ENCODE measurements at places on chromosomes 5 and 9.

- DNase-seq: no peak
Measured at GRCh38 chr9:92612292-92612691, 57.6 kb downstream of the IPPK start.

GRCh38 chr9:71822456-71822855, 54.1 kb upstream of the CEMIP2 start:
- no peak for DNase-seq

- DNase-seq: no peak
Measured at GRCh38 chr9:71820403-71820921, 52.1 kb upstream of the CEMIP2 start.

- no peak for DNase-seq
Measured at GRCh38 chr5:55387865-55388264, 80.1 kb downstream of the MTREX start.

DNA sequence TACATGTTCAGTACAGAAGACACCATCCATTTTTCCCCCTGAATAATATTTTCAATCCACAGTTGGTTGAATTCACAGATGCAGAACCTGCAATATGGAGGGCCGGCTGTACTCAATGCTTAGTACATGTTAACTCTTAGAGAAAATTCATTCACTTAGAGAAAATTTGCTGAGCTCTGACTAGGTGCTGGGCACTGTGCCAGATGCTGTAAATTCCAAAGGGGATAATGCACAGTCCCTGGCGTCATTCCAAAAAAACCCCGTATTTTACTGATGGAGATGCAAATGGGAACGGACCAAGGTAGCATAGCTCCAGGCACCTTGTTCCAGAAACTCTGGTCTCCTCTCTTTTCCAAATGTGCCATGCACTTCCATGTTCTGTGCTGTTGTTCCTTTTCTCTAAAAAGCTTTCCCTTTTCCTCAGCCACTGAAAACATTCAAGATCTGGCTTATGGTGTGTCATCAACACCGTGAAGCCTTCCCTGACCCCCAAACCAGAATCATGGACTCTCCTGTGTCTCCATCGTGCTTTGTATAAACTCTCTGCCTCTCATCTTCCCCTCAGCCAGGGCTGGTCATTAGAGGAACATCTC, 55.7 kb upstream of the COL15A1 start:
- DNase-seq: no peak

DNA sequence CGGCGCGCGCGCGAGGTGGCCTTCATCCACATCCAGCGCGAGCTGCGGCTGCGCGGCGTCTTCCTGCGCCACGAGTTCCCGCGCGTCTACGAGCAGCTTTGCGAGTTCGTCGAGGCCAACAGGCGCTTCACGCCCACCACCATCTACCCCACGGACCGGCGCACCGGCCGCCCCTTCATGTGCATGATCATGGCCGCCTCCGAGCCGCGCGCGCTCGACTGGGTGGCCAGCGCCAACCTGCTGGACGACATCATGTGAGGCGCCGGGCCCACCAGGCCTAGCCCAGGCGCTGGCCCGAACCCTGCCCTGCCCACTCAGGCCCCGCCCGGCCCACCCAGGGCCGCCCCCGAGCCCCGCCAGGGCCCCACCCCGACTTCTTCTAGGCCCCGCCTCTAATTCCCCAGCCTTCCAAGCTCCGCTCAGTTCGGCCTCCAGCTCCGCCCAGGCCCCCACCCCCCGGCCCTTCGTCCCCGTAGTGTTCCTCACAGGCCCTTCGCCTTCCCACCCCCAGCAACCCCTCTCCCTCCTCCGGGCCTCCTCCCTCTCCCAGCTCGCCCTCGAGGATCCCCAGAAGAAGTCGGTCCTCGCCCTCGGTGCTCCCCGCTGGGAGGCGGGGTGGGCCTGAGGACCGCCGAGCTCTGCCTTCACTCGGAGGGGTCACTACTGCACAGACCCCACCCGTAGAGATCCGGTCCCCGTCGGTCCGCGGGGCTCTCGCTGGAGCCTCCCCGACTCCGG, 2.0 kb upstream of the PHPT1 start:
- DNase-seq: no peak

DNA sequence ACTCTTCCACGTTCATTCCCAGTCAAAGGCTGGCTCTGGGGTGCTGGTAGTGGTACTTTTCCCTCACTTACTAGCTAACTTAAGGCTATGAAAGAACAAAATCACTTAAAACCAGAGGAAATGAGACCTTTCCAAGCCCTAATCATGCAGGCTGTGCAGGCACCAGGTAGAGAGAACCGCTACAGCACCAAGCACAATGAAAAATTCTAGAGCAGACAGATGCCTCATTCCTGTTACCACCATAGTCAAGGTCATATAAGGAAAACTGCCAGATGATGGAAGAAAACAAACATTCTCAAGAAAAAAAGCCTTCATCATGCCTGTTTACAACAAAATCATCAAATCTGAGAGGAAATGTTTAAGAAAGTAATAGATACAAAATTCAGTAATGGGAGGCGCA, 374.4 kb upstream of the PDE4D start:
- DNase-seq: no peak

GRCh38 chr9:74528207-74528606, 31.1 kb downstream of the RORB start:
- no peak for DNase-seq

GRCh38 chr5:143231973-143232812, 171.3 kb downstream of the NR3C1 start:
- no peak for DNase-seq

DNA sequence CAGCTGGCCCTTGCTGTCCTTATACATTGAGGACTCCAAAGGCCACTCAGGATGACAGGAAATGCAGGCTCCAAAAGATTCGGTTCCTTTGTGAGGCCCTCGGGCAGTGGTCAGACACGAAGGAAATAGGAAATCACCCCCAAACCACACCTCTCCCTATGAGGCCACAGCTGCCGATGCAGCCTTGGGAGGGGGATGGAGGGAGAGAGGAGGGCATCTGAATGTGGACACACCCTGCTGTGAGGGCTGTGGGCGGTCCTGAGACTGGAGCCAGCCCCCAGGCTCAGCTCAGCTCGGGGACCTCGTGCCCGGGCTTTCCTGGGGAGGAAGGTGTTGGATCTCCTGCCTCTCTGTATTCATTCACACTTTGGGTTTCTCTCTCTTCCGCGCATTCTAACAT, 2.7 kb upstream of the CLPTM1L start:
- DNase-seq: no peak

DNA sequence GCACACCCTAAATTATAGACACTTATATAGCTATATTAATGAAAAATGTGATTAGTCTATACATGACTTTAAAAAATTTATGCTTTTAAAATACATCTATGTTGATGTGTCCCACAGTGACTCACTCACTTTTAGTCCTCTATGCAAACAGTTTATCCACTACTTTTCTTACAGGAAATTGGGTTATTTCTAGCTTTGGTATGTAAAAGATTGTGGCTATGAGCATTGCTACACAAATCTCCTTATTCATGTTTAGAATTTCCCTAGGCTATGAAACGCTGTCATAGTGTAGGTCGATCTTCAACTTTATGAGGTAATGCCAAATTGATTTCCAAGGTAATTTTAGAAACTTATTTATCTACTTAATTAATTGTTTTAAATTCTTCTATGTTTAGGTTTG, 687.4 kb downstream of the PRR16 start:
- no peak for DNase-seq

DNA sequence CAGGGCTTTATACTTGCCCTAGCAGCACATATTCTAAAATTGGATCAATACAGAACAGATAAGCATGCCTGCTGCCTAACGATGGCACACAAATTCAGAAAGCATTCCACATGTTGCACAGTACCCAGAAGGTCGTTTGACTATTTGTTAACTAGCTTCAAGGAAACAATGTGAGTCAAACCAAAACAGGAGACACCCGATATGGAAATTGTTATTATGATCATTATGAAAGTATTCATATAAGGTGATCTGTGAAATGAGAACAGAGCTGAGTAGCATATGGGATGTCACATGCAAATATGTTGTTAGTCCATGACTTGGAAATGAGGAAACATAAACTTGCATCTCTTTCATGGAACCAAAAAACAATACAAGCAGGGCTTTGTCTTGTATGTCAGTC, 56.3 kb upstream of the BICD2 start:
- no peak for DNase-seq

DNA sequence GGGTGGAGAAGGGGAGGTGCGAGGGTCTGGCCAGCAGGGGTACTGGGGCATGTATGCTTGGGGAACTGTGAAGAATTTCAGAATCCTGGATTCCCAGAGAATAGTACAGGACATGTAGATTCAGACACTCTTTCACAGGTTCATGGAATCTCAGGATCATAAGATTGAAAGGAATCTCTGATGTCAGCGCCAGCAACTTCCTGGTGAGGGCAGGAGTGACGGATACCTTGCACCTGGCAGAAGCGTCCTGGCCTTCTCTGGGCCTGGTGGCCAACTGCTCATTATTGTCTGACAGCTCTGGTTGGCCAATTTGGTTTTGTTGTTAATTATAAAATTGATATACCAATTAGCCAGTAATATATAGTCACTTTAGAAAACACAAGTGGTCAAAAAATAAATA, 6.9 kb downstream of the GM2A start:
- no peak for DNase-seq

DNA sequence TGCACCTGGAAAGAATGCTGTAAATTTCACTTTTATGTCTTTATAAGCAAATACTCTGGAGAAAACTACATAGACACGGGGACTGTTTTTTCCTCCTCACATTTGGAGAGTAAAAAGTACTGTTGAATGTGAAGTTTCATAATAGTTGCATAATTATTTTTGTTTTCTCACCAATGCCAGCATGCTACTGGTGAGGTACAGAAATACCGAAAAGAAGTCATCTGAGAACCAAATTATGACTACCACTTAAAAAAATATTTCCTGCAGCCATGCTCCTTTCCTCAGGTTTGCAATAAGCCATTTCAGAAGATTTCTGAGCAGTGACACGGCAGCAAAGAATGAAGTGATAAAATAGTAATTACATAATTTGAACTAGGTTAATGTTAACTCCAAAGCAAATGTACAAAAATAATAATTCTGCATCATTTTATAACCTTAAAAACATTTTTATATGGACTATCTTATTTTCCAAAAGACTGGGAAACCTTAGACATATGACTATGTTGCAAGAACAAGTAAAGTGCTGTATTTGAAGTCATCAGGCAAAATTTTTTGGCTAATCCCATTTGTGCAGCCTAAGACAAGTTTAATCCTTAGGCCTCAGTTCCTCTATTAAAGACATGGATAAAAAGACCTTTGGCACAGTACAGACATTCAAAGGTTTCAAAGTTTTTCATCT, 144.7 kb downstream of the PCSK1 start:
- DNase-seq: no peak

DNA sequence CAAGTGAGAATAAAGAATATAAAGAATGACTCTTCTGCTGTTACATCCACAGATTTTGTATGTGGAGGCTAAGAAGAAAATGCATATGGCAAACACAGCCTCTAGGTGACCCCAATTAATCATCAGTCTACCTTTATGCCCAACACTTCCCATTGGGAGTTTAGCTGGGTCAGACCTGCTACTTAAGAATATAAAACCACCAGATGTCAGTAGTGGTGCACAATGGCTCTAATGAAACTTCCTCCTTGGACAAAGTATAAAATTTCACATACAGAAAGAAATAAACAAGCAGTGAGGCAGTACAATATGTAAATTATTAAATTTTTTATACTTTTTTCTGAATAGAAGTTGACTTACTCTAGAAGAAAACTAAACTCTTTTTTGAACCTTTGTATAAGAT, 539.9 kb downstream of the BRINP1 start:
- no peak for DNase-seq

- no peak for DNase-seq
Measured at GRCh38 chr9:104900324-104900723, 27.6 kb downstream of the ABCA1 start.

- no peak for DNase-seq
Measured at GRCh38 chr5:59218424-59219045, 635.7 kb downstream of the RAB3C start.

GRCh38 chr5:173420108-173420507, 91.9 kb upstream of the STC2 start:
- DNase-seq: no peak

- DNase-seq: no peak
Measured at GRCh38 chr9:100419166-100419565, 7.8 kb upstream of the MSANTD3 start.

GRCh38 chr9:121505903-121506735, 6.5 kb upstream of the GGTA1 start:
- DNase-seq: no peak

GRCh38 chr5:168423971-168424370, 62.3 kb upstream of the RARS1 start:
- no peak for DNase-seq

DNA sequence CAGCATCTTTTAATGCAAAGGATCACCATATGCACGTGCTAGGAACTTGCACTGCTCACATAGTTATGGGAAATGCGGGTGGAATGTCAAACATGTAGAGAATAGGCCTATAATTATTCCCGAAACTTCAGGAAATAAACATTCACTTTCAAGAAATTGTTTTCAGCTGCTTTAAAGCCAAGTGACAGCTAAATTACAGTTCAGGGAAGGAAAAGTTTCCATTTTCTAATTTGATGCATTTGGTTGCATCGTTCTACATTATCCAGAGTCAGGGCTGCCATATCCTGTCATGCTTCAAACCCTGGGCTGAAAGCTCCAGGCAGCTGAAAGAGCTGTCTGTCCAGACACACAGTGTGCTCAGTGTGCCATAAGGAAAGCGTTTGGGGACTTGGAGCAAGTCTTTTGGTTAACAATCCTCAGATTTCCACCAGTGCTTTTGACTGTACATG, 518.1 kb downstream of the CSNK1G3 start:
- no peak for DNase-seq

DNA sequence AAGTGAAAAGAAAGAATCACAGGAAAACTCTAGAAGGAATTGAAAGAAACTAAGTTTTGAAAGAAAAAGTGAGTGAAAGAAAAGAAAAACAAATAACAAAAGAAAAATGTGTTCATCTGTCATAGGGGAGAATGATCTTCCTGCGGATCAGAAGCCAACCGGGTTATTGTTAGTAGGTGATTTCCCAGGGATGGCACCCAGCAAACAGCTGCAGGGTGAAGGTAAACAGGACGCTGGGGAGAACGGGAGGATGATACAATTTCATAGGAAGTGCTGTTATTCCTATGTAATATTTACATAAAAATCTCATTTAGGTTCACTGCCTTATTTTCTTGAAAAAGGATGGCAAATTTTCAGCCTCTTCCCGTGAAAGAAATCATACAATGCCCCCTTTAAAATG, 72.4 kb upstream of the LHFPL2 start:
- no peak for DNase-seq

GRCh38 chr5:135162661-135163265, 128.7 kb upstream of the PITX1 start:
- DNase-seq: no peak

GRCh38 chr9:128607642-128608350, 48.9 kb downstream of the DYNC2I2 start:
- DNase-seq: peak; percentile 90

DNA sequence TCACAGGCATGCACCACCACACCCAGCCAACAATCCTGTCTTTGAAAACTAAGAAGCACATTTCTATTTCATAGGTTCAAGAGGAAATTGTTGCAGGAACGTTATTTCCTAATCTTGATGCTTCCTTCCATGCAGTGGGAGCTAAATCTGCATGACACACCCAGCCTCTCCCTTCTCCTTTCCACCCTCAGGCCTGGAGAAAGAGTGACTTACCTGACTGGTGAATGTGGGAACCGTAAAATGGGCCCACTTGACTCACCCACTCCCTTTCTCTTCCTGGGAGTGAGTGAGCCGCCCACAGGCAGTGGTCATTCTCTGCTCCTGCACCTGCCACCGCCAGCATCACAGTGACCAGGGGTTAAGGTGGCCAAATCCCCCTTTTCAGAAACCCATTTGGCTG, 78.2 kb downstream of the C9orf50 start:
- DNase-seq: no peak

- peak; percentile 96 for DNase-seq
Measured at GRCh38 chr5:179023528-179024189, at the start of gene ZNF879. Gene ZNF879 (plus strand): TSS chr5:179023804. CDS start chr5:179025005, 1,201 bp downstream.

- DNase-seq: no peak
Measured at GRCh38 chr9:124473310-124473709, 23.1 kb downstream of the ADGRD2 start.
